Foreskin fibroblast (primary cell): ENCODE measurements at places on chromosomes 13 and 19.

- peak; percentile 72 for DNase-seq
Observed at GRCh38 chr13:41603917-41604316, 146.6 kb downstream of the RGCC start.

GRCh38 chr19:13262450-13262849 lies 112.2 kb downstream of the IER2 start:
- DNase-seq: peak; percentile 33

GRCh38 chr19:51319649-51320279 lies 8.3 kb downstream of the IGLON5 start:
- DNase-seq: no peak

DNA sequence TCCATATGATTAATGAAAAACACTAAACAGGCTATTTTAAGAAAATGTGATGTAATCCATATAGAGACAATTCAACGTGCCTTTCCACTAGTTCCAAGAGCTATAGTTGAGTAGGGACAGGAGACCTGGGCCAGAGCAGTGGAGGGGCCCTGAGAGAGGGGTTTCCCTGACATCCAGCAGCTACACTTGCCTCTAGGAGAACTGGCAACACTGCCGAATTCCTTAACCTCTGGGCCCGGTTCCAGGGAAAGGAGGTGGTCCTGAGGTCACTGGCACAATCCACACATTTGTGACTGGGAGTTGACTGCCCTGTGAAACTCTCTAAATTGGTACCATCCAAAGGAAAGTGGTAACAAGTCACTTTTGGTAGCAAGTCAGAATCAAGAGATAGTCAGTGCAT lies 264.4 kb downstream of the DCLK1 start:
- no peak for DNase-seq

GRCh38 chr13:89486065-89486464 lies 1814.9 kb downstream of the SLITRK5 start:
- no peak for DNase-seq

GRCh38 chr19:1074544-1075283 lies 7.7 kb downstream of the ARHGAP45 start:
- no peak for DNase-seq

DNA sequence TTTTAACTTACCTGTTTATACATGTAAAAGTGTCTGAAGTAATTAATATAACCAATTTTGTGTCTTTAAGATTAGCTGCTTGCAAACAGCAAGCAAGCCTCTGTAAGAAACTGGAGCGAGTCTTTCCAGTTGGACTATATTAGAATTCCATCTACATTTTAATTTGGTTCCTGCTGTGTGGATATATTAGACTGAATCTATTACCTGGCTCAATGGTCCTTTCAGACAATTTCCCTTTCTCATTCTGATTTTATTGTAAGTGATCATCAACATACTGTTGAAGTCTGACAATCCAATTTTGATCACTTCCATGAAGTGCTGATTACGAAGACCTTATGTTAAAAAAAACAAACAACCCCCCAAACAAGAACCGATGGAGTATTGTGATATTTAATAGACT lies 72.3 kb downstream of the GPC5 start:
- DNase-seq: no peak

- DNase-seq: no peak
Observed at GRCh38 chr13:33364192-33364591, 78.6 kb upstream of the STARD13 start.

- no peak for DNase-seq
Observed at GRCh38 chr13:20738616-20739015, 35.1 kb downstream of the IL17D start.

DNA sequence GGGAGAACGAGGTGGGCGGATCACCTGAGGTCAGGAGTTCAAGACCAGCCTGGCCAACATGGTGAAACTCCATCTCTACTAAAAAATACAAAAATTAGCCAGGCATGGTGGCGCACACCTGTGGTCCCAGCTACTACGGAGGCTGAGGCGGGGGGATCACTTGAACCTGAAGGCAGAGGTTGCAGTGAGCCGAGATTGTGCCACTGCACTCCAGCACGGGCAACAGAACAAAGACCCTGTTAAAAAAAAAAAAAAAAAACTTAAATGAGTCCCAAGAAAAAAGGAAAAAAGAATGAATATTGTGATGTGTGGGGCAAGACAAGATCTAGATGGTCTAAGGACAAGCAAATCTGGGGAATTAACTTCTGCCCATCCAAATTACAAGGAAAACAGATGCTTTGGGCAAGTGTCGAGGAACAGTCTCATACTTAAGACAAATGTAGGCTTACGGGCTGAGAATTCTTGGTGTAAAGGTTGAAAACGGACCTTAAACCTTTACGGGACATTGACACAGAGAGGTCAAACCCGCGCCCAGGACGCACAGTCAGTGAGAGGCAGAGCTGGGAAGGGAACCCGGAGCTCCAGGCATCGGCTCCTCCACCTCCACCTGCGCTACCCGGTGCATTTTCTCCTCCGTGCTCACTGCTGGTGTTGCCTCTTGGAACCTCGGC lies 656 bp upstream of the ZNF324 start:
- DNase-seq: no peak

DNA sequence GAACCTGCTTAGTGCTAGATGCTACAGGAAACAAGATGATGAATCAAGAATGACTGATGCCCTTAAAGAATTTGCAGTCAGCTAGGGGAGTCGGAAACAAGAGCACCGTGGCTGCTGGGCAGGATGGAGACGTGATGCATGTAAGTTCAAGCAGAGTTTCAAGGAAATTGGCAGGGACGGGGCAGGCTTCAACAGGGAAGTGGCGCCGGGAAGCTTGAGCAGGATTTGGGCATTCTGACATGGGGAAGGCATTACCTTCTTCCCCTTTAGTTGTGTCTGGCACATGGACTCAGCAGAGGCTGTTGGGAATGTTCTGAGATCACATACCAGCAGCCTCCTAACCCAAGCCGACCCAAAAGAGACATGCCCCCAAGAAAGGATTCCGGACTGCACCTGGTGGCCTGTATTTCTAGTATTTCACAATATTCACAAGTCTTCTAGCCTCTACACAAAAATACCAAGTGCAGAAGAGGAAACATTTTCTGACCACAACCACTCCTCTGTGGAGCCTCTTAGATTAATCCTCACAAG lies 138.2 kb downstream of the CRYL1 start:
- DNase-seq: peak; percentile 15

DNA sequence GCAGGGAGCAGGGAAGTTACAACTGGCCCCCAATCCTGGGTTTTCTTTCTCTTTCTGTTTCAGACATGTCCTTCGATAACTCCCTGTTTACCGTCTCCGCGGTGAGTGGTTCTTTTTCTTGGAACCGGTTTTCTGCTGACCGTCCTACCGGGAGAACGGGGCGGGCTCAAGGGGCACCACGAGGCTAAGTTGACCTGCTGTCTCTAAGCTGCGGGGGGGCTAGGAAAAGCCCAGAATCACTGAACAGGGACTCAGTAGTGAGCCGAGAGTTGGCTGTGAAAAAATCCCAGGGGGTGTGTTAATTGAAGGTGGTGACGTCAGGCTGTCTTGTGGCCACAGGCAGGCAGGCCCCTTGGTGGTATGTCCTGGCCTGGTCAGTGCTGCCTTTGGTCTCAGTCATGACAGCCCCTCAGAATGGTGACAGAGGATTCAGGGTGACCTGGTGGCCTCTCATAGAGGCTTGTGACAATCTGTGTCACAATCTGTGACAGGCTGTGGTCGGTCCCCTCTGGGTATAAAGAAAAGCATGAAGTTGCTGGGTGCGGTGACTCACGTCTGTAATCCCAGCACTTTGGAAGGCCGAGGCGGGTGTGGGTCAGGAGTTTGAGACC lies 8.1 kb upstream of the CARM1 start:
- DNase-seq: no peak

GRCh38 chr19:9850235-9850959 lies 15.3 kb downstream of the PIN1 start:
- no peak for DNase-seq

DNA sequence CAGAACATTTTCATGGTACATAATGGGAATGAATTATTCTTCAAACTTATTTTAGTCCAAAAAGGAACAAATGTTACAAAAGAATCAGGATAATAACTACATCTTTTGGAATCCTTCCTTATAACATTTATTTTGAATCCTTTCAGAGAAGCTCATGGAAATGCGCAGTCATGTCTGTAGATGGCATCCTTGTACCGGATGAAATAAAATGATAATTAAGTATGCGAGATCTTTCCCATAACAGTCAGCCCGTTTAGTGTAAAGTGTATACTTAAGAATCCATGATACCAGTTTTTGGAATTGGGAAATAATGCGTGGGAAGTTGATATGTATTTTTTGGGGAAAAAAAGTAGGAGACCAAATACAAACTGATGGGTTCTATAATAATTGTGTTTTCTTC lies 418.8 kb downstream of the GPC5 start:
- DNase-seq: peak; percentile 0

GRCh38 chr13:36839981-36840380 lies 21.0 kb downstream of the RFXAP start:
- DNase-seq: no peak

- no peak for DNase-seq
Observed at GRCh38 chr13:33205804-33206221, 79.7 kb downstream of the STARD13 start.

GRCh38 chr19:32017176-32017953 lies 328.0 kb upstream of the ZNF507 start:
- DNase-seq: no peak

- no peak for DNase-seq
Observed at GRCh38 chr19:13297023-13297422, 146.8 kb downstream of the IER2 start.

- DNase-seq: no peak
Observed at GRCh38 chr13:80336370-80336769, 4.6 kb downstream of the SPRY2 start.

GRCh38 chr19:39481229-39481545 lies 549 bp downstream of the TIMM50 start:
- DNase-seq: no peak

- no peak for DNase-seq
Observed at GRCh38 chr13:68030152-68030809, 800.1 kb upstream of the PCDH9 start.

GRCh38 chr19:13404236-13404635 lies 102.0 kb downstream of the CACNA1A start:
- DNase-seq: no peak

GRCh38 chr19:47112166-47112996 lies 1.2 kb downstream of the ZC3H4 start:
- peak; percentile 94 for DNase-seq

DNA sequence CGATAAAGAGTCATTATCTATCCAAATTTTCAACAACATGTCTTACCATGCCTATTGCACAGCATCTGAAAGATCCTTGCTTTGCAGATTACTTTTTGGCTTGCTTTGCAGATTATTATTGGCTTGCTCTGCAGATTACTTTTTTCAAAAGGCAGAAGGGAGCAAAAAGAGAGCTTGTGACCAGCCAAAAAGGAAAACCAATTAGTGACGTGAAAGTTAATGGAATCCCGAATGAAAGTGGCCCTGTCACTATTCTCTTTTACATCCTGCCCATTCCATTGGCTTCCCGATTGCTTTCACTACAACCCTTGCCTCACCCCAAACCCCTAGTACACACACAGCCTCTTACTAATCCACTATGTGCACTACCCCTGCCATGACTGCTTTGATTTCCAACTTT lies 81.3 kb downstream of the LHFPL6 start:
- no peak for DNase-seq

DNA sequence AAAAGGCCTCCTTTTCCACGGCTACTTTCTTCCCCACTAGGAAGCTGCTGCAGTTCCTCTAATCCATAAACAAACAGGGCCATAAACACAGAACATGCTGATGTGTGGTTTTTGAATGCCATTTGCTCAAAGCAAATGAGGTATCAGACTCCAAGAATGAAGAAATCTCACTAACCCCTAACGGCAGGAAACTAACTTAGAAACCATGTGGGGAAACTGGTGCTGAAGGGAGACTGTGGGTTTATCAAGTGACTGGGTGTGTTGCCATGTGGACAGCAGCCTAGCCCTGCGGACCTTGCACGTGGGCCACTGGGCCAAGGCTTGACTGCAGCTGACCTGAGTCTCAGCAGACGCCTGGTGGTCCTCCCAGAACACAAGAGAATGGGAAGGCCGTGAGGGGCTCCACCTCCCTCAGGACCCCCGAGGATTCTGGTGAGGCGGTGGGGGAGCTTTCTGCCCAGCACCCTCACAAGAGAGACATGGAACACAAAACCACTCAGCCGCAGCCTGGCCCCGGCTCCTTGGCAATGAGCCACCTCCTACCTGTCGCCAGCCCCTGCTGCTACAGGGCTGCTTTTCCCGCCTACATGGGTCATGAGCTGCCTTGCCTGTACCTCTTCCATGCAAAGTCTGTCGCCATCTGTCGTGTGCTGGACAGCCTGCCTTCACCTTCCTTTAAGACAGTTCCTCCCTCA lies 10.6 kb downstream of the SLC15A1 start:
- DNase-seq: peak; percentile 11

DNA sequence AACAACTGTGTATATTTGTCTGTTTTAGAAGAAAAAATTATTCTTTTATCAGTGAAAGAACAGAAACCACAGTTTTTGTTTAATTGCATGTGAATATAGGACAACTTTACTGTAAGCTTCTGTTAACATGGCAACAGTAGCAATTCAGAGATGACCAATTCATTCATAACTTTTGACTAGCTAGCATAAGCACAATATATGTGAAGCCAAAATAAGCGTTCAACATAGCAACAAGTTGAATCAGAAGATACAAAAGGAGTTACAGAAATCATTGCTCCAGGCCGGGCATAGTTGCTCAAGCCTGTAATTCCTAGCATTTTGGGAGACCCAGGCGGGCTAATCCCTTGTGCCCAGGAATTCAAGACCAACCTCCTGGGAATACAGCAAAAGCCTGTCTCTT lies 197.1 kb upstream of the GPC6 start:
- no peak for DNase-seq

- DNase-seq: no peak
Observed at GRCh38 chr19:40576151-40576584, 505 bp upstream of the SHKBP1 start.

DNA sequence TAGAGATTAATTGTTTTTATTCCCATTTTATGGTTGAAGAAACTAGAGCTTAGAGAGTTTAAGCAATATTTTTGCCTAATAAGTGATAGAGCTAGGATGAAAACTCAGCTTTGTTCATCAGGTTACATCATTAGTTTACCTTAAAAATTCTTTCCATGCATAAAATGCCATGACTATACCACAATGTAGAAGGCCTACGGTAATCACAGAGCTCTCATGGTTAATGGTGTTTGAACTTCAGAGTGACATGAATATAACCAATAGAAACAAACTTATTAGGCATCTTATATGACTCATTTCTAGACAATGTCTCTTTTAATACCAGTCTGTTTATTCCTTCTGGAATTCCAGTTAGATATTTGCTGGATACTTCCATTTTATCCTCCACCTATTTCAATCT lies 78.5 kb downstream of the FGF9 start:
- no peak for DNase-seq
